ENCODE measurements at places on chromosomes 12 and 14. TPM values are rescaled to one million over a fixed set of nuclear protein-coding genes. Genes with fewer than 3 reads are reported as not detected.

Gene RFLNA
- not detected for total RNA-seq

GRCh38 chr14:86787717-86788116 is 1205.3 kb downstream of the GALC start:
- no peak for ATAC-seq

Gene CACNA1C
- 0.04 TPM for total RNA-seq

DNA sequence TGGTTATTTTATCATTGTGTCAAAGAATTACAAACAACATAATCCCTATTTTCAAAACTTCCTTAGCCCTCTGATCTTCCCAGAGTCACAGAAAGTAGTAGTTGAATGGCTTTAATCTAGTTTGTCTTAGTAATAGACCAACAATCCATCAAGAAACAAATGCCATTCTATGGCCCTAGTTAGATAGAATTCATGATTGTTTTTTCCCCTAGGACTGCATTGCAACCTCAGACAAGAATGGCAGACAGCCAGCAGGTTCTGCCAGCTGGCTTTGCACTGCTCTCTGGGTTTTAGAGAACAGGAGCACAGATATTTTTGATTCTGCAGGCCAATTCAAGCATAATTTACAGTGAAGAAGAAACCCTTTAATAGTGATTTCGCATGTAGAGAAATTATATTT is 33.8 kb downstream of the SYT1 start:
- no peak for ATAC-seq

Gene FAIM2
- total RNA-seq = 1.6 TPM

DNA sequence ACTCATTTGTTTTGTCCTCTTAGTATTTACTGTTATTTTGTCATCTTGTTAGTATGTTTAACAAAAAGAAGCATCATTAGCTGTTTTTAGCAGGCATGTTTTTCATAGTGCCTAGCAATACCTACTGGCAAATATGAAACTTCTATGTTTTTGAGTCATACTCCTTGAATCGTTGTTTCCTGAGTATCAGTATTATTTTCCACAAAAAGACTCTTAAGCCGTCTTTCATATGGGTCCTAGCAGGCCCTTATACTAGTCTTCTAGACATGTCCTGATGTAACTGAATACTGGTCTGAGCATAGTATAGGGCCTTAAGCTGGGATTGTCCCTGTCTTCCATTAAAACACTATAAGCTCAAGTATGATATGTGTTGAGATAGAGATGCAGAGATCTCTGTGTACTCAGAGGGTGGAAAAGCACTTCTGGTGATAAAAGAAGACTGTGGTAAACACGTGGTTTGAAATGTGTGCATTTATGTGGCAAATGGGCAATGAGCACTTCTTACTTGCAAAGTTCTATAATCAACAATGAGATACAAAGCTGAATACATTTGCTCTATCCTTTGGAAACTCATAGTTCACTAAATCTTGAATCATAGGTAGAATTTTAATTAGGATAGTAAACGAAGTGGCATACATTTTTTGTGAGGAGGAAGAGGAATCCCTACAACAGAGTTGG is 348.8 kb downstream of the PDZRN4 start:
- peak; percentile 80 for ATAC-seq

DNA sequence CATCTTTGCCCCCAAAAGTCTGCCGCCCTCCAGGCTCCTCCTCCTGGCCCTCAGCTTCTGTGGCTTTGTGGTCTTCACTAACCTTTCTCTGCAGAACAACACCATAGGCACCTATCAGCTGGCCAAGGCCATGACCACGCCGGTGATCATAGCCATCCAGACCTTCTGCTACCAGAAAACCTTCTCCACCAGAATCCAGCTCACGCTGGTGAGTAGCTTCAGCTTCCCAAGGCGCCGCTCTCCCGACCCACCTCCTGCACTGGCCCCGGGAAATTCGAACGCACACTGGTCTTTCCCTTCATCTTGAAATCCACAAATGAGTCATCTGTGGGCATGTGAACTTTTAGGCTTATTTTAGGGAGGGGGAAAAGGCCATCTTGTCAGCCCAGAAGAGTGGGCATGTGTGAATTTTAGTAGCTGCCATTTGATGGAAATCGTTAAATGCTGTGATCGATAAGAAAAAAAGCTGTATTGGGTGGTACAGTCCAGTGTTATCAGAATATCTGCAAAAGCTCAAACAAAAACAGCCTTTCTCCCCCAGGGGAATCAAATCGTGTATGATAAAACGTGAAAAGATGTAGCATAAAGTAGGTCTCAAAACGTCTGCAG is 700 bp downstream of the SLC35E3 start:
- peak; percentile 51 for ATAC-seq

Gene SOAT2
- total RNA-seq = 1.1 TPM

DNA sequence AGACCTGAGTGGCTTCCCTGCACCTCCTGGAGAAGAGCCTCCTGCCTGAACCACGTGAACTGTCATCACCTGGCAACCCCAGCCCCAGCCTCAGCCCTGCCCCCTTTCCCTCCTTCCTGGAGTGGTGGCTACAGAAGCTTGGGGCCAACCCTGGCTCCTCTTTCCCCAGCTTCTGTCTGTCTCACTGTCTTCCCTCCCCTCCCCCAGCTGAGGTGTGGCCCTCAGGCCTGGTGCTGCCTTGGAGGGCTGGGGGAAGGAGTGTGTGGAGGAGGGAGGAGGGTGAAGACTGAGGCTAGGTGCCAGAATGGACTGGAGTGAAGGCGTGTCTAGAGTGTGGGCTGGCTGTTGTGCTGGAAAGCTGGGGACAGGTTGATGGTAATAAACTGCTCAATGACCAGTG is 9.7 kb downstream of the NFATC4 start:
- no peak for ATAC-seq

Gene RNASE12
- total RNA-seq = not detected

- ATAC-seq = no peak
Measured at GRCh38 chr12:5096241-5096924, 52.7 kb downstream of the KCNA5 start.

DNA sequence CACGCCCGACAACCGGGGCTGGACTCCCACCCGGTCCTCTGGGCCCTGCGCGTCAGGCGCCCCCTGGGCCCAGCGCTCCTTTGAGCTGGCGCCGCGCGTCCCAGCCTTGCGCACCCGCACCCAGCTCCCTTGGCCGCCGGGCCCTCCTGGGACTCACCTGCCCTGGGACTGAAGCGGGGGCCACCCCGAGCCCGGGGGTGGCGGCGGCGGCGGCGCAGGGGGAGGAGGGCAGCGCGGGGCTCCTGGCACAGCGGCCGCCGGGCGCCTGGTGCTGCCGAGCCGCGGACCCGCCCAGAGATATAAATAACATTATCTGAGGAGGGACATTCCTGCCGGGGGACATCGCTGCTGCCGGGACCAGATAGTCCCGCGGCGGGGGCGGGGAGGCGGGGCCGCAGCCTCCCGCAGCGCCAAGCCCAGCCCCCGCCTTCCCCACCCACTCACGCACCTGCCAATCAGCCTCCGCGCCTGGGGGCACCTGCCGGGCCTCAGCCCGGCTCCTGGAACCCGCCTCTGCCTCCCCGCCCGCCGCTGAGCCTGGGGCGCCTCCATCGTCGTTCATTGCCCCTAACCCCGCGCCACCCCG is at the start of gene SPTB:
Gene SPTB, minus strand, starts transcription at position 273 of the 586 bp plus-strand sequence. CDS start 56,813 bp downstream, outside the sequence.
- ATAC-seq = peak; percentile 76

Gene ANG
- 11.1 TPM for total RNA-seq

DNA sequence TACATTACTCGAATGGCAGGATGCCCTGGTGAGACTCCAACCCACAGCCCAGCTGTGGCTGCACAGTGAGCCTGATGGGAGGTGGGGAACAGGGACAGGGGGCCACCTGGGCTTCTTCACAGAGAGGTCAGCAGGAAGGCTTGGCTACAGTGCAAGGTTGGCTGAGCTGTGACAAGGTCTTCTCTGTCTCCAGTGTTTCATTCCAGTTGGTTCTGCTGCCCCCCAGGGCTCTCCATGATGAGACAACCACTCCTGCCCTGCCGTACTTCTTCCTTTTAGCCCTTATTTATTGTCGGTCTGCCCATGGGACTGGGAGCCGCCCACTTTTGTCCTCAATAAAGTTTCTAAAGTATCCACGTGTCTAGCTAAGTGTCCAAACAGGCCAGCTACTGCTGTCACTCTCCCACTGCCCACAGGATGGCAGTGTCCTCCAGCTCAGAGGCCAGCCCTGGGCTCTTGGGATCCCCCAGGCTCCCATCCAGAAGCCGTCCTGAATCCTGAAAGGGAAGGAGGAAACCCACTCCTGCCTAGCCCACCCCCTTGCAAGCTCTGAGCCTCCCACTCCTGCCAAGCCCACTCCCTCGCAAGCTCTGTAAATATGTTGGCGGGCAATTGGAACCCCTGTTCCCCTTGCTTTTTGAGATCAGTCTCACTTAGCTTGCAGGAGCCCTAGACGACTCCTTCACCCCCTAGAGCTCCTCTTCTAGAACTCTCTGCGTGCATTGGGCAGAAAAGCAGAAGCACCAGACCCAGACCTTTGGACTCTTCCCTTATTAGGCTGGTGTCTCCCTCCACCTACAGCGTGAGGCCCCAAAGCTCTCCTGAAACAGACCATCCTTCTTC is 5.4 kb downstream of the C1QL4 start:
- peak; percentile 42 for ATAC-seq

- no peak for ATAC-seq
Measured at GRCh38 chr12:58184212-58184611, 242.8 kb downstream of the ATP23 start.

DNA sequence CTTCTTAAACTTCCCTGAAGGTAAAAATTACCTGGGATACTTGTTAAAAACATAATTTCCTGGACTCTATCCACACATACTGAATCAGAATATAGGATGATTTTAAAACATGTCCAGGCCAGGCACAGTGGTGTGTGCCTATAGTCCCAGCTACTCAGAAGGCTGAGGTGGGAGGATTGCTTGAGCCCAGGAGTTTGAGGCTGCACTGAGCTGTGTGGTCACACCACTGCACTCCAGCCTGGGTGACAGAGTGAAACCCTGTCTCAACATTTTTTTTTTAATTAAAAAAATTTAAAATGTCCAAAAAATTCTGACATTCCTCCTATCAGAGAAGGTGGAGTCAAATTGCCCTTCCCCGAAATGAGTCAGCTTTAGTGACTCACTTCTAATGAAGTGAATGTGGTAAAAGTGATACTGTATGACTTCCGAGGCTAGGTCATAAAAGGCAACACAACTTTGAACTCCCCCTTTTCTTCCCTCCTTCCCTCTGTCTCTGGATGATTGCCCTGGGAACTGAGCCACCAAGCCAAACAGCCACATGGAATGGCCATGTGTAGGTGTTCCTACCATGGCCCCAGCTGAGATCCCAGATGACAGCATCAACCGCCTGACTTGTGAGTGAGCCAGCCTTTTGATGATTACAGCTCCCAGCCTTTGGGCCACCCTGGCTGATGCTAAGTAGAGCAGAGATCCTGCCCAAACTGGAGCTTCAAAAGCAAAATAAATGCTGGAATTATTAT is 36.3 kb downstream of the LIMA1 start:
- ATAC-seq = peak; percentile 87

Gene YBX3
- 23.7 TPM for total RNA-seq

GRCh38 chr12:12979731-12980259 is 20.3 kb downstream of the HEBP1 start:
- ATAC-seq = no peak

Gene KCNA1
- not detected for total RNA-seq

Gene PLEKHG7
- total RNA-seq = not detected

Gene HELB
- 21.9 TPM for total RNA-seq

GRCh38 chr14:22232933-22233332 is 356.1 kb downstream of the DAD1 start:
- ATAC-seq = no peak

GRCh38 chr12:14169281-14169680 is 187.9 kb upstream of the GRIN2B start:
- no peak for ATAC-seq

DNA sequence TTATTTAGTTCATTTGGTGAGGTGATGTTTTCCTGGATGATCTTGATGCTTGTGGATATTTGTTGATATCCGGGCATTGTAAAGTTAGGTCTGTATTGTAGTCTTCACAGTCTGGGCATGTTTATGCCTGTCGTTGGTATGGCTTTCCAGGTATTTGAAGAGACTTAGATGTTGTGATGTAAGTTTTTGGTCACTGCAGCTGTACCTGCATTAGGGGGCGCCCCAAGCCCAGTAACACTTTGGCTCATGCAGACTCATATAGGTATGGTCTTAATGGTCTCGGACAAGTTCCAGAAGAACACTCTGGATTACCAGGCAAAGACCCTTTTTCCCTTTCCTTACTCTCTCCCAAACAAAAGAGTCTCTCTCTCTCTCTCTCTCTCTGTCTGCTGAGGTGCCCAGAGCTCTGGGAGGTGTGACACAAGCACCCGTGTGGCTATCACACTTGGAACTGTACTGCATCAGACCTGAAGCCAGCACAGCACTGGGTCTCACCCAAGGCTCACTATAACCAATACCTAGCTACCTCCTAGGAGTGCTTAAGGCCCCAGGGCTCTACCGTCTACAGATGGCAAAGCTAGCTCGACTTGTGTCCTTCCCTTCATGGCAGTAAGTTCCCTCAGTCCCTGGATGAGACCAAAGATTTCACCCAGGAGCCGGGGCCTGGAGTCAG is 425.8 kb upstream of the ATXN7L3B start:
- peak; percentile 14 for ATAC-seq

DNA sequence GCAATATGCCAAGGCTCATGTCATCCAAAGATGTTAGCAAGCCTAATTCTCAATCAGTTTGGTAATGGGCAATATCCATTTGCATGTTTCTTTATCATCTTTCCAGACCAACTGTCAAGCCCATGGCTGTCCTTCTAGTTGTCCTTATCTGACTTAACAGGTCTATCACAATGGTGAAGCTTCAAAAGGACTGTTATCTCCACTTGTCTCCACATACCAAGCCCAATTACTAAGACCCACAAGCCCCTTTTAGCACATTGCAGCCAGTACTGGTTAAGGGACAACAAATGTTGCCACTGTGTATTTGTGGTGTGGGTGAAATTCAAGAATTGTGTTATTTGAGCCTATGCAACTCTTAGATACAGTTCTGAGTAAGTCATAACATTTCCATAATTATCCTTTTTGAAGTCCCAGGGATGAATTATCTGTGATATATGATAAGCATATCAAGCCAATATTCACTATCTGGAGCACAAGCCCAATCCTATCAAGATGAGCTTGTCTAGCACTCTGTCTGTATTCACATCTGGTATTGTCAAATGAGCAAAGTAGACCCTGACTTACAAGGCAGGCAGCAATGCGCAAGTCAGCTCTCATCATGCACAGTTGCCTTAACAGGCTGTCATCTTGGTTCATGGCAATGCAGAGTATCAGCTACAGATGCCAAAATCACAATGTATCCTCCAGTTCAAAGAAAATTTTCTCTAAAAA is 19.3 kb upstream of the ST8SIA1 start:
- no peak for ATAC-seq

DNA sequence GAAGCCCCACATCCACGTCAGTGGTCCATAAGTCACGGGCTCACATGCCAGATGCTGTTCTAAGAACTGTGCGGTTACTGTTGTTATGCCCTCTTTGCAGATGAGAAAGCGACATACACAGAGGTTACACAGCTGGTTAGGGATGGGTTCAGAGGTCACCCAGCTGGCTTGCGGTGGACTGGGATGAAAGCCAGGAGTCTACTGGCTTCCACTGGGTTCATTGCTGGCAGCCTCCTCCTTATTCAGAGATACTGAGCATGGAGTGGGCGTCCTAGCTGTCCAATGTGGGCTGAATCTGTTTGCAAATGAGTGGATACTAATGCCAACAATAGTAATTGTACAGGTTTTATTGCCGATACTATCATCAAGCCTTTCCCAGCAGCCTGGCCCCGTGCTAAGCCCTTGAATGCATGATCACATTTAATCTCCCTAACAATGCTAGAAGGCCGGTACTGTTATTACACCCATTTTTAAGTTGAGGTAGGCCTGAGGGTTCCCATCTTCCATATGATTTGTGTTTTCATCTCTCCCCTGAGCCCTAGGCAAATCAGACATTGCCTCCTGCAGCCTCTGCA is 129.1 kb downstream of the PLXNC1 start:
- no peak for ATAC-seq

Measured in activated T-helper 17 cell treated with anti-CD3 and anti-CD28 coated beads, Interleukin-2, amount 50 U/mL, for 72 hours (primary cell).